Central memory CD4-positive, alpha-beta T cell (primary cell): ENCODE measurements at places on chromosomes 6 and 20.

DNA sequence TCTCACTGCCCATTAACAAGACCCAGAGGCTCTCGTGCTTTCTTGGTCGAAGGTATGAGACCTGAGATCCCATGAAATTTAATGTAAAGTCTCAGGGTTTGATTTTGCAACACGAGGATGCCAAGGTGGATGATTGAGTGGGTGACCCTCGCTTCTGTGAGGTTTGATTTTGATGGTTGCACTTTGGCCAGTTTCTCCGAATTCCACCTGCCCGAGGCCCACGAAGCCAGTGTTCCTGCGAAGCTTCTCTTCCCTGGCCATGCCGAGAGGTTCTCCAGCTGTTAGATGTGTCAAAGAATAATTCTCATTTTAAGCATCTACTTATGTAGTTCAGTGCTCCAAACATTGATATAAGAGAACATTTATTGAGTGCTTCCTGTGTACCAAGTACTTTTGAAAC lies at the start of gene KIF25:
KIF25 (plus strand) TSS at position 30 of the 400 bp plus-strand sequence. CDS start 31,915 bp downstream, outside the sequence.
- no peak for DNase-seq

- no peak for DNase-seq
Measured at GRCh38 chr6:81612136-81612535, 140.3 kb downstream of the TENT5A start.

- no peak for DNase-seq
Measured at GRCh38 chr6:151709329-151709728, 98.2 kb upstream of the ESR1 start.

DNA sequence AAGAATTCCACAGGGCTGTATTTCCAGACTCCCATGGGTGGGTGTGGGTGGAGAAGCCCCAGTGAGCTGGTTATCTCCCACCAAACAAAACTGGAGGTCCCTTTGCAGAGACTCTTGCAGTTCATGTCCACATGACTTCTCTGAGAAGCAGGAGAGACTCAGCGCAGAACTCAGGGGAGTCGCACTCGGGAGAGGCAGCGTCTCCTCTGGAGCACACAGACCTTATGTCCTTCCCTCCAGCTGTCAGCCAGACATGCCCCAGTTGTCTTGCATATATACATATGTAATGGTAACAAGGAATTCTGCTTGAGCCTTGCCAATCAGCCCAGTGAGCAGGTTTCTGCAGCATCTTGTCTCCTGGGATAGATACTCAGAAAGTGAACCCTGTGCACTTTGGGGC lies 23.8 kb downstream of the MYT1 start:
- no peak for DNase-seq

GRCh38 chr6:4366635-4367395 lies 231.4 kb upstream of the ECI2 start:
- no peak for DNase-seq

DNA sequence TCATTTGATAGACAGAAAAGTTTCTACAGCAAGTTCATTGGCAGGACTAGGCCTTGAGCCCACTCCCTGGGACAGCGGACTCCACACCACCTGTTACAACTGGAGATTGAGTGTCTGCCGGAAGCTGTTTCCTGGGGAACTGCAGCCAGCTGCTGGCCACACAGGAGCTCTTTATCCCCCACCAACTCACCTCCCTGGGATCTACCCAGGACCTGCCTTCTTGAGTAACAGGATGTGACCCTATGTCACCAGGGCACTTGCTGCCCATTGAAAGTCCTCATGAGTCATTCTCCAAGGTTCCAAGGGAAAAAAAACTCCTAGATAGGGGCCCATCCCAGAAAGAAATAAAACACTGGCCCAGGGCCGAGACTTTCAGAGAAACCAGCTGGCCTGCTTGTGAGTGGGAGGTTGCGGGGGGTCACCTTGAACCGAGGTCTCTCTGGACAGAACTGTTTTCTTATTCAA lies 37.4 kb upstream of the SLC9A8 start:
- no peak for DNase-seq

DNA sequence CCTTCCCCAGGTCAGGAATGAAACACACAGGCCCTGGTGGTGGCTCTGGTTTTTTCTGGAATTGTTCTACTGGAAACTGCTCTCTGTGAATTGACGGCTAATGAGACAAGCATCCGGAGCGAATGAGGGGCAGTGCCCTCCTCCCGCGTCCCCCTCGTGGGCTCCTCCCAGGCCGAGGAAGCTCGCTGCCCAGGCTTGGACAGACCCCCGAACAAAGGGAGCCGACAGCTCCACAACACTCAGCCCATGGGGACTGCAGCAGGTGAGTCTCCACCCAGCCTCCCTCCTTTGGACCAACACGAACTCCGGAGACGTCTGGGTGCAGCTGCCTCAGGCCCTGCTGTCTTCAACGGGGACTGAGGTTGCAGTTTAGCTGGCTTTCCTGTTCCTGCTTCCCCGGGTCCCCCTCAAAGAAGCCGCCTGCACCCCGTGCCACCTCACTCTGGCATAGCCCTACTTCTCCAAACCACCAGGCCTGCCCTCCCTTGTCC lies 31.3 kb upstream of the AFDN start:
- no peak for DNase-seq

DNA sequence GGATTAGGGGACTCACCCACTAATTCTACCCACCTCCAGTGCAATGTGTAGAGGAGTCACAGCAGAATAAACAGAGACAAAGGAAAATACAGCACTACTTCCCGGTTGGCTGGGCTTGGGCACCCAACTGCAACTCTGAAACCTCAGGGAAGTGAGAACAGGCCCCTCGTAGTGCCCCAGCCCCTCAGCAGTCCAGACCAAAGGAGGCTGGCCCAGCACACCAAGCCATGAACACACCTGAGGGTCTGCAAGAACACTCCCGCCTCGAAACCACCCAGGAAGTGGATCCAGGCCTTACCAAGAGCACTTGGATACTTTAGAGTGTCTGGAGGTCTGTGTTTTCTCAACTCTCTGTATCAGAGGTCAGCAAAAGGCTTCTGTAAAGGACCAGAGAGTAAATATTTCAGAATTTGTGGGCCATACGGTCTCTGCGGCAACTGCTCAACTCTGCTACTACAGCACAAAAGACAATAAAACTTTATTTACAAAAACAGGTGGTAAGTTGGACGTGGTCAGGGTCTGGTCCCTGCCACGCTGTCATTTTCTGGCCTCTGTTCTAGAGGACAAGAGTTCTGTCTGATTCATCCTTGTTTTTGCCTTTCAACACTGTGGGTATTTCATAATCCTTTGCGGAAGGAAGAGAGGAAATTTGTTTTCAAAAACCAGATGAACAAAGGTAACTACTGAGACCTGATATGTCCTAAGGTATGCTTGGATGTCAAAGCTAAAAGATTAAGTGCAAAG lies 154.6 kb downstream of the PTPRT start:
- DNase-seq = no peak
